ENCODE measurements at places on chromosomes 1 and 21. TPM values are rescaled to one million over a fixed set of nuclear protein-coding genes. Genes with fewer than 3 reads are reported as not detected.

ZFP69B gene
- total RNA-seq: 2.6 TPM

DMBX1 gene
- total RNA-seq: not detected

AK5 gene
- total RNA-seq: 30.8 TPM

CADM3 gene
- 15.2 TPM for total RNA-seq

HPCAL4 gene
- not detected for total RNA-seq

AKNAD1 gene
- 2.3 TPM for total RNA-seq

SUSD4 gene
- 16.7 TPM for total RNA-seq

SPRR1B gene
- total RNA-seq: not detected

OR2T29 gene
- not detected for total RNA-seq

TPTE gene
- not detected for total RNA-seq

DNA sequence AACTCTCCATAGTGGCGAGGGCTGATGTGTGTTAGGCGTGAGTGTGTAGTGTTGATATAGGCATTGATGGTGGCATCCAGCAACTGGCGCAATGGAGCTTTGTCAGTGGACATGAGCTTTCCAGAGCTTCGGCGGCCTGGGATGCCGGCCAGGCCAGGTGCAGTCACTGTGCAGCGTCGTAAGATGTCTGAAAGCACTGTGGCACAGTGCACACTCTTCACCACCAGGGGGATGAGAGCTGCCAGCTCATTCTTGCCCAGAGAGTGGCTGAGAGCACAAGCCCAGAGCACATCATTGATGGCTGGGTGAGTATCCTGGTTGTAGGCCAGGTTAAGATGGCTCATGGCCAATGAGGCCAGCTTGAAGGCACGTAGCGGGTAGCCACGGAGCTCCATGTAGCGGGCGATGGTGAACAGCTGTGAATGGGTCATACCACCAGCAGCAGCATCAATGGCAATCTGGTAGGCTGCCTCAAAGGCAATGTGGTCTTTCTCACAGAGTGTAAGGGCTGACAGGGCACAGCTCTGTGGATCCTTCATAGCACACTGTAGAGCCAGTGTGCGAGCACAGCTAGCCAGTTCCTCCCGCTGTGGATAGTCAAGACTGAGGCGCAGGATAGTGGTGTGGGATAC, 6.7 kb downstream of the UROD start:
- H3K4me3 ChIP-seq: no peak overlapping the region
- no peaks in the 10 kb centered on the region for H3K4me1 ChIP-seq
- H3K36me3 ChIP-seq: no peaks in the 10 kb centered on the region
- H3K27ac ChIP-seq: no peak overlapping the region
- no peaks in the 10 kb centered on the region for H3K27me3 ChIP-seq

DNA sequence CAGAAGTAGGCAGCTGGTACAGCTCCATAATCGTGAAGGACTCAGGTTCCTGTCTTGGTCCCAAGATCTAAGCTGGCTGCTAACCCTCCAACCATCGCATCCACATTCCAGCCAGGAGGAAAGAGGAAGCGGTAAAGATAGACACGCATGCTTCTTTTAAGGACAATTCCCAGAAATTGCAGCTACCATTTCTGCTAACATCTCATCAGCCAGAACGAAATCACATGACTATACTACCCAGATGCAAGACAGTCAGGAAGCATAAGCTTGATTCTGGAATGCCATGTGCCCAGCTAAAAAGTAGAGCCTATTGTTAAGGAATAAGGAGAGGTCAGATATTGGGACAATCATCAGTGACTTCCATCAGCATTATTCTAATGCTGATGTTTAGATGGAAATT, 110.4 kb downstream of the EPHB2 start:
- no peaks in the 10 kb centered on the region for H3K4me1 ChIP-seq
- H3K4me3 ChIP-seq: no peak overlapping the region
- no peak overlapping the region for H3K27ac ChIP-seq
- no peak for DNase-seq

GRCh38 chr1:157700305-157700704, 264 bp downstream of the FCRL3 start:
- H3K27ac ChIP-seq: no peak overlapping the region
- H3K27me3 ChIP-seq: no peaks in the 10 kb centered on the region
- no peaks in the 10 kb centered on the region for H3K36me3 ChIP-seq
- no peak for DNase-seq

GRCh38 chr1:181669246-181669645, 185.9 kb downstream of the CACNA1E start:
- H3K36me3 ChIP-seq: no peaks in the 10 kb centered on the region
- no peak for DNase-seq
- H3K27ac ChIP-seq: no peak overlapping the region
- H3K27me3 ChIP-seq: no peaks in the 10 kb centered on the region
- no peak overlapping the region for H3K4me3 ChIP-seq

GRCh38 chr1:174408146-174408545, 39.6 kb upstream of the GPR52 start:
- no peaks in the 10 kb centered on the region for H3K4me1 ChIP-seq
- H3K36me3 ChIP-seq: no peaks in the 10 kb centered on the region
- H3K27me3 ChIP-seq: no peaks in the 10 kb centered on the region
- H3K4me3 ChIP-seq: no peak overlapping the region
- H3K27ac ChIP-seq: no peak overlapping the region
- no peak for DNase-seq

DNA sequence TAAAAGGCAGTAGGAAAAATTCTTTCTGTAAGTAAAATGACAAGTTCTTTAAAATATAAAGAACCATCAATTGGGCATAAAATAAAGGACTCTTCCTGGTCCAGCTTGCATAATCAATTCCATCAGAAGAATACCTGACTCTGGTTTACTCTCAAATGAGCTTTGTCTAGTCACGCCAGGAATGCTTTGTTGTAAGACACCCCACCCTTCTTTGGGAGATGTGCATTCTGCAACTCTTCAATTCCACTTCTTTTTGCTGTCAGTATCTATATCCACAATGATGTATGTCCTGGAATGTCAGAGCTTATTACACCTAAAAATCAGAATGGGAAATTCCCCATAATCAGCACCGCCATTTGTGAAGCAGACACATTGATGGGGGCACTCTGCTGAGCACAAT, 76.1 kb downstream of the PTPN14 start:
- H3K4me3 ChIP-seq: no peak overlapping the region
- no peaks in the 10 kb centered on the region for H3K27me3 ChIP-seq
- DNase-seq: no peak
- no peaks in the 10 kb centered on the region for H3K4me1 ChIP-seq
- no peaks in the 10 kb centered on the region for H3K36me3 ChIP-seq

- DNase-seq: no peak
- peak overlapping the region; percentile 44 for H3K27ac ChIP-seq
- no peaks in the 10 kb centered on the region for H3K27me3 ChIP-seq
Observed at GRCh38 chr1:202580619-202581018, 129.6 kb downstream of the SYT2 start.

DNA sequence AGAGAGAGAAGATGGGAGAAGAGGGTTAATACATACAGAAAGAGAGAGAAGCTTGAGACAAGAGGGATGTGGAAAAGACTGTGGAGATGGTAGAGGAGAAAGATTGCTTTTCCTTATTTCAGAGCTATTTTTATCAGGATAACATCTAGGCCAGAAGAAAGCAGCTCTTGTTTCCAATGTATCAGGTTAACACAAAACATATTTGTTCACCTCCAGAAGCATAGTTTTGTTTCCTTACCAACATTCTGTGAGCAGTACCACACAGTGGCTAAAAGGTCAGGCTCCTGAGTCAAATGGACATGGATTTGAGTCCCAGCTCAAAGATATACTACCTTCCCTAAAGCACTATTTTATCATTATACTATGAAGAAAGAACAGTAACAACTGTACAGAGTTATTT, 185.5 kb downstream of the DUSP10 start:
- H3K4me3 ChIP-seq: no peak overlapping the region
- DNase-seq: no peak
- no peaks in the 10 kb centered on the region for H3K36me3 ChIP-seq
- H3K4me1 ChIP-seq: no peaks in the 10 kb centered on the region
- no peaks in the 10 kb centered on the region for H3K27me3 ChIP-seq
- H3K27ac ChIP-seq: no peak overlapping the region

DNA sequence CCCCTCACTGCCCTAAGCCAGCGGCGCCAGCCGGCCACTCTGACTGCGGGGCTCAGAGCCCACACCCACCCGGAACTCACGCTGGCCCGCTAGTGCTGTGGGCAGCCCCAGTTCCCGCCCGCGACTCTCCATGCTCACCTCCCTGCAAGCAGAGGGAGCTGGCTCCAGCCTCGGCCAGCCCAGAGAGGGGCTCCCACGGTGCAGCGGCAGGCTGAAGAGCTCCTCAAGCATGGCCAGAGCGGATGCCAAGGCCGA, 41.5 kb downstream of the SLC2A1 start:
- no peaks in the 10 kb centered on the region for H3K36me3 ChIP-seq
- H3K4me3 ChIP-seq: no peak overlapping the region
- no peaks in the 10 kb centered on the region for H3K4me1 ChIP-seq
- no peak overlapping the region for H3K27ac ChIP-seq
- H3K27me3 ChIP-seq: no peaks in the 10 kb centered on the region

- H3K27me3 ChIP-seq: no peaks in the 10 kb centered on the region
- no peak overlapping the region for H3K4me3 ChIP-seq
- no peak overlapping the region for H3K27ac ChIP-seq
- H3K36me3 ChIP-seq: no peaks in the 10 kb centered on the region
Observed at GRCh38 chr1:43879996-43880395, 53.6 kb upstream of the ARTN start.

- no peak overlapping the region for H3K4me3 ChIP-seq
- no peak for DNase-seq
- H3K27ac ChIP-seq: no peak overlapping the region
Observed at GRCh38 chr1:57659804-57660203, 235.9 kb upstream of the DAB1 start.

DNA sequence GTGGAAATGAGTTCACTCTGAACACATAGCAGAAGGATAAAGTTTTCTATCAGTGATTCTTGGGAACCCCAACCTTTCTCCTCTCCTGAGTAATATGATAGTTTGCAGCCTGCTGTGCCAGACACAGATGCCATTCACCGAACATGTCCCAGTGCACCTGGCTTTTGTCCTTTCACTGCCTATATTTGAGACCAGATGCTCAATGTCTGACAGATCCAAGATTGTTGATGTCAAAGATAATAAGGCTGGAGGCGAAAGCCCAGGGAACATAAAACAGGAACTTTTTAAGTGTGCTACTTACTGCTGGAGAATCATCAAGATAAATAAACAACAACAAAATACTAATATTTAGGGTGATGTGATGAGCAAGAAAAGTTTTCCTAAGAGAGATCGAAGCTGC, 139.3 kb downstream of the TIAM1 start:
- no peaks in the 10 kb centered on the region for H3K36me3 ChIP-seq
- no peaks in the 10 kb centered on the region for H3K4me1 ChIP-seq
- H3K4me3 ChIP-seq: no peak overlapping the region
- no peaks in the 10 kb centered on the region for H3K27me3 ChIP-seq

GRCh38 chr1:3535732-3536131, 75.6 kb downstream of the MEGF6 start:
- DNase-seq: no peak
- H3K4me3 ChIP-seq: no peak overlapping the region
- H3K36me3 ChIP-seq: no peaks in the 10 kb centered on the region
- peaks cover 5% of the 10 kb centered on the region for H3K4me1 ChIP-seq
- no peak overlapping the region for H3K27ac ChIP-seq

- H3K36me3 ChIP-seq: no peaks in the 10 kb centered on the region
- no peak overlapping the region for H3K27ac ChIP-seq
- no peak for DNase-seq
- no peak overlapping the region for H3K4me3 ChIP-seq
Observed at GRCh38 chr1:99992044-99992722, 22.4 kb downstream of the SLC35A3 start.

DNA sequence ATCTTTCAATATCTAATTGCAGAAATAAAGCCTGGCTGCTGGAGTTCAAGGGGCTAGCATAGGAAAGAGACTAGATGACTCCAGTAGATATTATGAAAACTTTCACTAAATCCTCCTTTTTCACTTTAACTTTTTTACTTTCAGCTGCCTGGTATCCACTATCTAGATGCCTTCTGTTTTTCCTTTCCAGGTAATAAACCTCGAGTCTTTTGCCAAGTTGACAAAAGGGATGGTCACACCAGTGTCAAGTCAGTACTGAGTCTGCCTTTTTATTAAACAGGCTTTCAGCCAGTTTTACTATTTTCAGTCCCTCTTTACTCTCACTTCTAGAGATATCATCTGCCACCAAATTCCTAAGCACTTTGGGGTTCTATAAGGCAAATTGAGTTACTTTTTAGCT, 195.6 kb downstream of the FGGY start:
- no peaks in the 10 kb centered on the region for H3K4me1 ChIP-seq
- H3K4me3 ChIP-seq: no peak overlapping the region
- H3K36me3 ChIP-seq: no peaks in the 10 kb centered on the region
- no peak for DNase-seq
- H3K27me3 ChIP-seq: no peaks in the 10 kb centered on the region

- no peaks in the 10 kb centered on the region for H3K27me3 ChIP-seq
- no peaks in the 10 kb centered on the region for H3K4me1 ChIP-seq
- no peak overlapping the region for H3K27ac ChIP-seq
- no peak overlapping the region for H3K4me3 ChIP-seq
- DNase-seq: no peak
- no peaks in the 10 kb centered on the region for H3K36me3 ChIP-seq
Observed at GRCh38 chr1:6002714-6003501, 10.7 kb upstream of the NPHP4 start.

GRCh38 chr1:1994536-1994935, 9.1 kb downstream of the CFAP74 start:
- no peak for DNase-seq
- no peak overlapping the region for H3K4me3 ChIP-seq
- no peaks in the 10 kb centered on the region for H3K36me3 ChIP-seq

GRCh38 chr21:35051287-35051818, 2.3 kb upstream of the RUNX1 start:
- no peak for DNase-seq
- peak overlapping the region; percentile 34 for H3K27ac ChIP-seq
- H3K4me3 ChIP-seq: no peak overlapping the region
- peaks cover 6% of the 10 kb centered on the region for H3K4me1 ChIP-seq
- H3K27me3 ChIP-seq: no peaks in the 10 kb centered on the region
- no peaks in the 10 kb centered on the region for H3K36me3 ChIP-seq

DNA sequence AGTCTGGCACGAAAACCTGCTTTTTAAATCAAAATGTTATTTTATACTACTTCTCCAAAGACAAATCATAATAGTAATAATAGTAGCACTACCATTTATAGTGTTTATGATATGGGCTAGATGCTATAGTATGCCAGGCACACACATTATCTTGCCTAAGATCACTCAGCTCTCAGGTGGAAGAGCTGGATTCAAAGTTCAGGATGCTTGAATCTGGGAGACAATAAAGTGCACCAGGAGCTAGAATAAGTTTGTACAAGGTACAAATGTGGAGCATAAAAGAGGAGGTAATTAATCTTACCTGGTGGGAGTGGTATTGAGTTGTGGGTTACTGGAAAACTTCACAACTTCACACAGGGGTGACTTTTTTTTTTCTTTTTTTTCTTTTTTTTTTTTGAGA, 10.0 kb upstream of the ELOVL1 start:
- no peaks in the 10 kb centered on the region for H3K27me3 ChIP-seq
- H3K4me1 ChIP-seq: no peaks in the 10 kb centered on the region
- no peak for DNase-seq
- no peaks in the 10 kb centered on the region for H3K36me3 ChIP-seq
- H3K4me3 ChIP-seq: no peak overlapping the region
